ENCODE measurements at places on chromosomes 2 and 18.

DNA sequence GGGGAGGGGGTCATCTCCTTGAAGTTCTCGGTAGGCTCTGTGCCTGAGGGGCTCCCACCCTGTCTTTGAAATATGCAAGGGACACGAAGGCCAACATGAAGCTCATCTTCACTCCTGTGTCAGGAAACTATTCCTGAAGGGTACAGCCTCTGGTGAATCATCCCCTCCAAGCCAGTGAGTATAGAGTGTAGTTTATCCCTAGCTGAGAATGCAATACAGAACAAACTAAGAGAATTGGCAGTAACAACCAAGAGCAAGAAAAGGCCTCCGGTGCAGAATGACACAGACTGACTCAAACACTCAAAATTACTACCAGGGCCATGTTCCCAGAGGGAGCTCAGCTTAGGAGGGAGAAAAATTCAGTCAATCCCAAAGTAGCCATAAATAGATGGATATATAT lies 413.3 kb downstream of the BCL11A start:
- peak; percentile 52 for DNase-seq

- DNase-seq, result no peak
Observed at GRCh38 chr18:57410749-57411148, 24.4 kb upstream of the ONECUT2 start.

DNA sequence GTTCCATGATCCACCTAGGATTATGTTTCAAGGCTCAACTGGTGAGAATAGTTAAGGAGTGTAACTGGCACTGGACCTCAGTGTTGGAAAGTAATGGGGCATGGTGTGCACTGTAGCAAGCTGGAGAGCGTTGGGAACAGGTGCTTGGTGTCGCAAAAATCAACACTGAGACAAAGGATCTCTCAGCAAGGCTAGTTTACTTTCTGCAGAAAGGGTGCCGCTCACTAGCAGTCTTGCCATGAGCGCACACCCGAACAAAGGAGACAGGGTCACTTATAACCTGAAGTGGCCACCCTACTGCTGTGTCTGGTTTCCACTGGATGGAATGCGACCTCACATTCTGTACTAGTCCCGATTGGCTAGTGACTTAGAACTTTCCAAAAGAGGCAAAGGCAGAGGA lies 133.2 kb downstream of the TMEM17 start:
- DNase-seq, result no peak

DNA sequence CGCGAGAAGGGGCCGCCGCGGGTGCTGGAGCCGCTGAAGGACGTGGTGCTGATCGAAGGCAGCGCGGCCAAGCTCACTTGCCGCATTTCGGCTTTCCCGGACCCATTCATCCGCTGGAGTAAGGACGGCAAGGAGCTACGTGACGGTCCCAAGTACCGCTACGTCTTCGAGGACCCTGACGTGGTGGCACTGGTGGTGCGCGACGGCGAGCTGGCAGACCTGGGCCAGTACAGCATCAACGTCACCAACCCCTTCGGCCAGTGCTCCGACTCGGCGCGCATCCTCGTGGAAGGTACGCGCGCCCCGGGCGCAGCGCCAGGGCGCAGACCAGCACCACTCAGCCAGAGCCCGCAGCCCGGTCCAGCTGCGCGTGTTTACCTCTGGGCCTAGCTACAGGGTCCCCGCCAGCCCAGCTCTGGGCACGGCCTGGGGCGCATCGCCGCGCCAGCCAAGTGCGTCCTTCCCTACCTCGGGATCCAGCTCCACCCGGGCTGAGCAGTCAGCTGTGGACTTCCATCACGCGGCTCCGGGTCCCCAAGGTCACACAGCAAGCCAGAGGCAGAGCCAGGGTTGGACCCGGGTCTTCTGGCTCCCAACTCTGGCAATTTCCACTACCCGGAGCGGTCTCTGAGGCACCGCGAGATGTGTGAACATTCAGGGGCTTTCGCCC lies 1.7 kb upstream of the GMPPA start:
- DNase-seq, result no peak

- DNase-seq, result no peak
Observed at GRCh38 chr2:71586471-71586870, 133.1 kb downstream of the DYSF start.

GRCh38 chr18:76859474-76860339 lies 37.4 kb downstream of the ZNF236 start:
- DNase-seq, result no peak

GRCh38 chr18:58100154-58100553 lies 56.1 kb downstream of the NEDD4L start:
- no peak for DNase-seq

- peak; percentile 61 for DNase-seq
Observed at GRCh38 chr18:57803103-57803969, at the start of gene ATP8B1. ATP8B1 (minus strand) TSS chr18:57803315; CDS start chr18:57731807, 71,508 bp downstream.
